Uterus (tissue), 4 donors: ENCODE measurements at places on chromosomes 5 and 9. TPM values are rescaled to one million over a fixed set of nuclear protein-coding genes. Genes with fewer than 3 reads are reported as not detected.

DNA sequence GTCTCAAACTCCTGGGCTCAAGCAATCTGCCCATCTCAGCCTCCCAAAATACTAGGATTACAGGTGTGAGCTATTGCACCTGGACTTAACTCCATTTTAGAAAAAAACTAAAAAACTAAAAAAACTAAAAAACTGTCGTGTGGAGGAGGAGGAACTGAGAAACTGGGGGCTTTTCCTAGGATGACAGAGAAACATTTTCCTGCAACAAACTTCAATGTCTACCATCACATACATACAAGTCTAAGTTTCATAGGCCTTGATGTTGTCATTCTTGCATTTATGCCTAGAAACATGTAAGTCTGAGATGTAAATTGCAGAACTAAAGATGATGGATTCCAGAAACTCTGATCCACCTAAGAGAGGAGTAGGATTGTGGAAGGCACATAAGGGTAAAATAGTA lies 556.8 kb downstream of the RAB3C start:
- no peak for DNase-seq

GRCh38 chr5:179475208-179475751 lies 75.1 kb upstream of the RUFY1 start:
- DNase-seq, result no peak

DNA sequence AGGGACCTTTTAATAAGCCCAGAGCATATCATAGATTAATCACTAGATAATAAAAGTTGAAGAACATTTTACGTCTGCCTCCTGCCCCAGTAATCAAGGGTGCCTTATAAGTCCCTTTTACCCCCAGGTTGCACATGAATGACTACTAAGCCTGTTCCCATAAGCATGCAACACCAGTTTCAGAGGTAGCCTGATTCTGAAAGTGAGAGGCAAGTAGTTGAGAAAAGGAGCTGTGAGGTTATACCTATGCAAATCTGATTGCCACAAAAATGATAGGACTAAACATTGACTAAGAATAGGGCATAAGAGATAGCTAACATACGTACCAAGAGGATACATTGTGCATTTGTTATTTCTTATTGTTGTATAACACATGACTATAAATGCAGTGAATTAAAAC lies 681.9 kb downstream of the ISL1 start:
- no peak for DNase-seq

DNA sequence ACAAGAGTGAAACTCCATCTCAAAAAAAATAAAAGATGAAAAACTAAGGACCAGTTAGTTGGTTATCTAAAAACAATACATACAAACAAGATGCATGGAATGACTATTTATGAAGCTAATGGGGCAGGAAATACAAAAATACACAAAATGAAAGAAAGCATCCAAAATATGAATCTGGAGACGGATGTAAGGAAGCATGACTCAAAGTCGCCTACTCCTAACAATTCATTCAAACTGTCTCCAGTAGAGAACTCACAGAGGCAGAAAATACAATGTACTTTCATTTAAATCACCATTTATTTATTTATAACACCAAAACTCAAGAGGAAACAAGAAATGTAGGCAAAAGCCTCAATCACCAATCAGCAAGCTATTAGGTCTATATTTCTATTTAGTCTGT lies 68.4 kb downstream of the SCAI start:
- no peak for DNase-seq

GRCh38 chr5:135839566-135839965 lies 5.1 kb downstream of the SLC25A48 start:
- DNase-seq, result no peak

DNA sequence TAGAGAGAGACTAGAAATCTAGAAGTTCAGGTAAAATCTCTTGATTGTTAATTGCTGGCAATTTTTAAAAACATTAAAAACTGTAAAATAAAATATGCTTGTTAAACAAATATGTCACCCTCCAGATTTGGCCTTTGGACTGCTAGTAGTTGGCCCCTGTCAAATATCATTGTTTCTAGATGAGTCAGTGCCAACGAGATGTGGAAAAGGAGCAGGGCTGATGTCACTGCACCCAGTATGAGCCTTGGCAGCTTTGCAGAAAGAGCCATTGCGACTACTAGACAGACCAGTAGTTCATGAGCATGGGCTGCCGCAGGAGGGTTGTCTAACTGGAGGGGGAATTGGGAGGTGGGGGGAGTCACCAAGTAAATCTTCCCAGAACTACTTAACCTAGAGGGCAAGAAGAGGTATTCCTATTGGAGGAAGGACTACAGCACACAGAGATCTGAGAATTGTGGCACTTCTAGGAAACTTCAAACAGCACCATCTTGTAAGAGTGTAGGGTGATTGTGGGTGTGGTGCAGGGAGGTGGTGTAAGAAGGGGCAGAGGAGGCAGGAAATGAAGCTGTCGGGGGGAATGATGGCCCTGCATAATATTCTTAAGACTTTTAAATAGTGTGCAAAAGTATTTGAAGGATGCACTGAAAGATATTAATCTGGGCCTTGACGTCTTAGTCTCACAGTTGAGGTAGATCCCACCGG lies 7.1 kb upstream of the DOCK2 start:
- no peak for DNase-seq

GRCh38 chr5:171957591-171958251 lies 48.7 kb downstream of the FBXW11 start:
- peak; percentile 53 for DNase-seq

Gene PCDHGA6
- total RNA-seq, result 4.4 TPM

Gene NR5A1
- total RNA-seq, result 0.58 TPM

Gene OR1J2
- not detected for total RNA-seq

Gene GBGT1
- total RNA-seq, result 8.7 TPM
